ENCODE measurements at places on chromosomes 2 and 18.
A peak's percentile ranks its signal among the peaks of the same experiment; 100 is the strongest.

- no peak for DNase-seq
These were observed 12.6 kb downstream of the FN1 start for GRCh38 chr2:215423234-215423633.

- DNase-seq, result no peak
These were observed 208.9 kb downstream of the LPIN1 start for GRCh38 chr2:11955314-11955713.

DNA sequence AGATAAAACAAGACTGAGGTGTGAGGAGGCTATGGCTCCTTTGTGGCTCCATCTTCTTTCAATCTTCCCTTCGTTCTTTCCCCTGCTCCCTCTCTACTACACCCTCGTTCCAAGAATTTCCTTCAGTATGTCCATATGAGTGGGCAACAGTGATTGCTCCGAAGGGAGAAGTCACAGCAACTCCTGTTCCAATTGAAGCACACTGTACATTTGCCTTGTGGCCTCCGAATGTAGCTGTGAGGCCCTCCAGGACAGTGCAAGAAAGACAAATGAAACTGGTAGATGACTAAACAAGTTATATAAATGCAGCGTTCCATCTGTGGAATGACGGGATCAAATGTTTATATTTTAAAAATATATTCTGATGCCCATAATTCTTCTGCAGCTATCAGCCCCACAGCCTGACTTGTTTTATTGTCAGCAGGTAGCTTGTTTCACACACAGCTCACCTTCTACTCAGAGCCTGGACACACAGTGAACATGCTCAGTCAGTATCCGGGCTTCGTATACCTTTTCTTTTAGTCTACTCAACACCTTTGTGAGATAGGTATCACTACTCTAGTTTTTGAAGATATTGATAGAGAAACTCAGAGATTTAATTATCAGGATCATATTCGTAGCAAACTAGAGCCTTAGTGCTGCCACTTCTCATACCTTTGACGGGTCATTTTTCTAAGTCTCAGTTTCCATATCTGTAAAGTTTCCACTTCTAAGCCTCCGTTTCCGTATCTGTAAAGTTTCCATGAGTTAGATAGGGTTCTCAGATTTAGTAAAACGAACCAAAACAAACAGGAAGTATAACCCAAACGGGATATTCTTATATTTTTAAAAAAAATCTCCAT, 216.7 kb upstream of the STON1 start:
- no peak for DNase-seq

DNA sequence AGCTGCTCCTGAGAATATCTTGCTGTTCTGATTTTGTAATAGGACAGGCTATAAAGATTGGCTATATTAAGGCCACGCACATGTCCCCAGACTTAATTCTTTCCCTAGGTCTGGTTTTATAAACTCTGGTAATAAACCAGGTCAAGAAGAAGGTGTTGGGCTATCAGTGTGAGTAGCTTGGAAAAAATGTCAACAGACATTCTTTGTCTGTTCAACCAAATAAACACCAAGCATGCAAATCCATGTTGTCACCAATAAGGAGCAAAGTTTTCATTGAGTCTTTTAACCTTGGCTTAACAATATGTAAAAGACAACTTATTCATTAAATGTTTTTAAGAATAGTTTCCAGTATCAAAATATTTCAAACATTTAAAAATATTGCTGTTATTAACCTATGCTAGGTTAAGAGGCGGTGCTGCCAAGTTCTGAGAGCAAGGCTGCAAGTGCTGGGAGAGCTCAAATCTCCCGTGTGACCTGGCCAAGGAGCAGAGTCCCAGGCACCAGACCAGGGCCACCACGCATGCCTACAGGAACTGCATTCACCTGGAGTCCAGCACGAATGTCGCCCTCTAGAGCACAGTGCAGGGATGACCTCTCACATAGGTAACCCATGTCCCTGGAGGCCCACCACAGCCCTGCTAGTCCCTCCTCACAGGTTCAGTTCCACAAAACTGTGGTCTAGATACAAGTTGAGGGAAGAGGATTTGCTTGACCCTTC, 120.5 kb upstream of the POU3F3 start:
- DNase-seq, result no peak

- DNase-seq, result no peak
These were observed 55.2 kb upstream of the REV1 start for GRCh38 chr2:99545066-99545465.

GRCh38 chr2:197161774-197162173, 148.8 kb downstream of the ANKRD44 start:
- DNase-seq, result no peak

DNA sequence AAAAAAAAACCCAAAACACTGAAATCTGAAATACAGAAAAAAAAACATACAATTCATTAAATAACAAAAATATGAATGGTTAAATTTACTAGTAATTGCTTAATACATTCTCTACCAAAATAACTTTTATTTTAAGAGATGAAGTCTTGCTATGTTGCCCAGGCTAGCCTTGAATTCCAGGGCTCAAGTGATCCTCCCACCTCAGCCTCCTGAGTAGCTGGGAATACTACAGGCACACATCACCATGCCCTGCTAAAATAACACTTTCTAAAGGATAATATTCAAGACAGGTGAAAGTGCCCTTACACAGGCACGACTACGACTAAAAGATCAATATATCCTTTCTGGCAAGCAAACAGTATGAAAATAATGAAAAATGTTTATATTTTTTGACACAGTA, 9.5 kb downstream of the USP34 start:
- DNase-seq, result no peak

DNA sequence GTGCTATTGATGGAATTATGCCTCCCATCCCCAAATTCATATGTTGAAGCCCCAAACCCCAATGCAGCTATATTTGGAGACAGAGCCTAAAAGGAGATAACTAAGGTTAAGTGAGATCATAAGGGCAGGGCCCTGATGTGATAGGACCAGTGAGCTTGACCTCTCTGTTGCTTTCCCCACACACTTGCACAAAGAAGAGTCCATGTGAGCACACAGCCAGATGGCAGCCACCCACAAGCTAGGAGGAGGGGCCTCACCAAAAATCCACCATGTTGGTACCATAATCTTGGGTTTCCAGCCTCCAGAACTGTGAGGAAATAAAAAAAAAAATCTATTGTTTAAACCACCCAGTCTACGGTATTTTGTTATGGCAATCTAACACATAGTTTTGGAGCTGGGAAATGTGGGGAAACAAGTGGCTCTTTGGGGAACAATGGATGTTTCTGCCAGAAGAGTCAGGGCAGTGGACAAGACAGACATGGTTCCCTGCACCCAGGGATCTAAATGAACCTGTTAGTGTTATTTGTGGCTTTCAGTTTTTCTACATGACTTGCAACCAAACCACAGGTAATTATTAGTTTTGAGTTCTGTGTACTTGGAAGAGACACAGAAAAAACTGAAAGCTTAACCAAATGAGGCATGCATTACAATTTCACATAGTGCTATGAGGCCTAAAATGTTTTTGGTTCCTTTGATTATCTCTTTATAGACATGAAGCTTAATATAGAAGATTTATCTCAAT, 259.1 kb downstream of the LTBP1 start:
- DNase-seq, result no peak

- DNase-seq, result peak; percentile 8
These were observed 68.2 kb downstream of the ZSWIM2 start for GRCh38 chr2:186780701-186781316.

GRCh38 chr18:63161761-63162195, 157.8 kb downstream of the BCL2 start:
- no peak for DNase-seq

GRCh38 chr2:142629193-142629592, 248.3 kb upstream of the KYNU start:
- no peak for DNase-seq

DNA sequence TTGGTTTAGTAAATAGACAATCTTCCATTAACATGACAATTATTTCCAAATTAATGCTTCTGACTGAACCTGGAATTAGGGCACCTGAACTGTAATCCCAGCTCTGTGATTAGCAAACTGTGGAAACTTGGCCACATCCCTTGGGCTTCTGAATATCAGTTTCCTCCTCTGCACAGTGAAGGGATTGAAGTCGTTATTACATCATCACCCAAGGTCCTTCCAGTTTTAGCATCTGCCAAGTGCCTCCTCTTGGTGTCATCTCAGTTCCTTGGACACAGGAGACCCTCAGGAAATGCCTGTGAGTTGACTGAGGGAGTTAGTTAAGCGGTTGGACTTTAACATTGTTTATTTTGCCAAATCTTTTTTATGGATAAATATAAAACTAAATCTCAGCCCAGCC, 64.8 kb downstream of the MOGAT1 start:
- no peak for DNase-seq

GRCh38 chr2:24919506-24920097, 435 bp downstream of the ADCY3 start:
- DNase-seq, result peak; percentile 21

DNA sequence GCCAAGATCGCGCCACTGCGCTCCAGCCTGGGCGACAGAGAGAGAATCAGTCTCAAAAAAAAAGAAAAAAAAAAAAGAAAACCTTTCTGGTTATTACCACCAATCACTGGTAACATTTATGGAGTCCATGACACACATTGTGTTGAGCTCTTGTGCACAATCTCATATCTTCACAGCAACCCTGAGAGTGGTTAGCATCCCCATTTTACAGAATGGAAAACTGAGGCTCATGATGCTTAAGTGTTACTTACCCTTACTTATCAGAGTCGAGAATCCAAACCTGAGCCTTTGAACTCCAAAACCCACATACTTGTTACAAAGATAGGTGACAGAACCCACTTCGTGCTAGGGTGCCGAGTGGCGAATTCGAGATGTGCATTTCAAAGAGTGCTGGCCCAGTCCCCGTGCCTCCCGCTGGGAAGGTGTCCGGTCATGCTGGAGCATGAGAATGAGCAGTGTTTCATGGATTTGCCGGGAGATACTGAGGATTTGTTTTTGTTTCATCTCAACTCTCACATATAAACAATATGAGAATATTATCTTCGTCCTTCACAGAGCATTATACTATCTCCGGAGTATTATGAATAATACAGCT, 50.9 kb downstream of the CYP27C1 start:
- no peak for DNase-seq

DNA sequence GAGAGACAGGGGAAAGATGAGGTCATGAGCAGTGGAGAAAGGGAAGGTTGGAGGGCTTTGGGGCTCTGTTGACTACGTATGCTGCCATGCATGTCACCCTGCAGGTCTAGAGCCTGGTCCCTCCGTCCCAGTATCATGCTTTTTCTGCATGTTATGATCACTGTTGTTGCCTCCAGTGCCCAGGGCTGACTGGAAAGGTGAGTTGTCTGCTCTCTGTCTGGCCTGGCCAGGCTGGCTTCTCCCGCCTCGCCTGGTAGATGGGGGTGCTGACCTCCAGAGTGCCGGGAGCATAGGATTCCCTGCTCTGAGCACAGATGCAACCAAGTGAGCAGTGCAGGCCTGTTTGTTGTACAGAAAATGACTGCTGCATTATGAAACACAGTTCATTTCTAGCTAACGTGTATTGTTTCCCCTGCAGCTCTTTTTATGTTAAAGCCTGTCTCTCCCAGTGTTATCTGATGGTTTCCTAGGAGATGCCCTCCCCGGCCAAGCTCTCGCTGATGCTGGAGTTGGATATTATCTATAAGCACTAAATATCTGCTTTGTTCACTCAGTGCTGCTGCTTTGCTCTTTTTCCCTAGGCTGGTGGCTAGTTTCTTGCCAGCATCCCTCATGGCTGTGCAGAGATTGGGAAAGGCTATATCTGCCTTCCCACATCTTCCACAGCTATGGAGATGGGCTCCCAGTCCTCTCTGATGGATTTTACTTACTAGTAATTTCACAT, 158.2 kb downstream of the TDRD15 start:
- no peak for DNase-seq

DNA sequence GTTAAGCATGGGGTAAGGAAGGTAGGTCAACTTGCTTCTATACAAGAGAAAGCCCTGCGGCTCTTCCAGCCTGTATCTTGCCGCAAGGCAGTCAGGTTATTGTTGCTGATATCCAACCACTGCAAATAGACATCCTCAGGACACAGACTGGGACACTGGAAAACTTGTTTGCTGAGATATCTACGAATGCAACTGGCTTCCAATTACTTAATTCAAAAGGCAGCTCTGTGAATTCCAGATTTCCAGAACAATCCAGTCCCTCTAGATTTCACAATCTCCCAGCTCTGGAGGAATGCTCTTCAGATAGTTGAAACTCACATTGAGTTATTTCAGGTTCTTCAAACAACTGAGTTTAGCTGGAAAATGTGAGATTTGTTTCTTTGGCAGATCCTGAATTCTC, 34.6 kb upstream of the SP9 start:
- DNase-seq, result no peak

- DNase-seq, result no peak
These were observed 142.6 kb upstream of the GPC1 start for GRCh38 chr2:240292619-240293525.

- DNase-seq, result no peak
These were observed 115.4 kb downstream of the MCFD2 start for GRCh38 chr2:46800218-46800617.

GRCh38 chr2:18910843-18911242, 321.5 kb upstream of the NT5C1B start:
- DNase-seq, result no peak

All from neuronal stem cell (in vitro differentiated cells).